Chondrocyte (in vitro differentiated cells): ENCODE measurements at places on chromosomes 4 and X.

DNA sequence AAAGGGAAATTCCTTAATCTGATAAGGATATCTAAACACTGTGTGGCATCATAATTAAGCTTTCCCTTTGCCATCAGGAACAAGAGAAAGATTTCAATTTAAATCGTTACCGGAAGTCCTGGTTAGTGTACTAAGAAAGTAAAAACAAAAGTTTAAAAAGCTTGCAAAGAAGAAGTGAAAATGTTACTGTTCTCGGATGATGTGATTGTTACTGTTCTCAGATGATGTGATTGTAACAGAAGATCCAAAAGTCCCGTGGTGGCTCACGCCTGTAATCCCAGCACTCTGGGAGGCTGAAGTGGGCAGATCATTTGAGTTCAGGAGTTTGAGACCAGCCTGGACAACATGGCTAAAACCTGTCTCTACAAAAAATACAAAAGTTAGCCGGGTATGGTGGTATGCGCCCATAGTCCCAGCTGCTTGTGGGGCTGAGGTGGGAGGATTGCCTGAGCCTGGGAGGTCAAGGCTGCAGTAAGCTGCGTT is 62.5 kb downstream of the RGS12 start:
- H3K36me3 ChIP-seq: peaks cover 2% of the 10 kb centered on the region
- no peaks in the 10 kb centered on the region for H3K27me3 ChIP-seq
- H3K4me1 ChIP-seq: no peaks in the 10 kb centered on the region
- no peak overlapping the region for H3K27ac ChIP-seq

DNA sequence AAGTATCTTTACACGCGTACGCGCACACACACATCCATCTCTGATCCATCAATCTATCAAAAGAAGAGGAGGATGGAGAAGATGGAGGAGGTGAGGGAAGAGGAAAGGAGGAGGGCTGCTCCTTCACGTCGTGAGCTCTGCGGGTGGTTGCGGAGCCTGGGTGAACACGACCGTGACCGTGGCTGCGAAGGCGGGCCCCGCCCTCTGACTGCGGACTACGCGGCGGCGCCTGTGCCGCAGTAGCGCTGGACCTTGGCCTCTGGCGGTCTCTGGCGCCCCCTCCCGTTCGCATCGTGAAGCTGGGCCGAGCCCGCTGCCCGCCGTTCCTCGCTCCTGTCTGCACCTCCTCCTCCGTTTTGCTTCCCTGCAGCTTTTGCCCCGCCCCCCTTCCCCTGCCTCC is 37.7 kb upstream of the ARAF start:
- no peaks in the 10 kb centered on the region for H3K36me3 ChIP-seq
- peaks cover 3% of the 10 kb centered on the region for H3K4me1 ChIP-seq
- H3K27ac ChIP-seq: peak overlapping the region; percentile 43

DNA sequence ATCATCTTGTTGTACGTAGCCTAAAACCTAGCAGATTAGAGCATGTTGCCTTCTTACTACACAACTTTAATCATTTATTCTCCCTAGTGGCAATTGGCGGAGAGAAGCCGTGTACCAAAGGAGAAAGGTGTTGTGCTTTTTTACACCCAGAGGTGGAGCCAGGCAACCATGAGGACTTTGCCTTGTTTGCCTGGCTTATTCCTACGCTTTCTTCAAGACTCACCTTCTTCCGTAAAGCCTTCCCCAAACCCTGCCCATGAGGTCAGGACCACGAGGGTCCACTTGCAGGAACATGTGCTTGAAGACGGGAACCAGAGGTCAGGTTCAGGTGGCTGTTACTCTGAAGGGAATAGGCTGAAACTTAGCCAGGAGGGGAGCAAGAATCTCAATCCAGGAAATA is 290.5 kb downstream of the RAB28 start:
- no peak for DNase-seq
- H3K27ac ChIP-seq: no peak overlapping the region
- no peaks in the 10 kb centered on the region for H3K36me3 ChIP-seq
- no peaks in the 10 kb centered on the region for H3K4me1 ChIP-seq

DNA sequence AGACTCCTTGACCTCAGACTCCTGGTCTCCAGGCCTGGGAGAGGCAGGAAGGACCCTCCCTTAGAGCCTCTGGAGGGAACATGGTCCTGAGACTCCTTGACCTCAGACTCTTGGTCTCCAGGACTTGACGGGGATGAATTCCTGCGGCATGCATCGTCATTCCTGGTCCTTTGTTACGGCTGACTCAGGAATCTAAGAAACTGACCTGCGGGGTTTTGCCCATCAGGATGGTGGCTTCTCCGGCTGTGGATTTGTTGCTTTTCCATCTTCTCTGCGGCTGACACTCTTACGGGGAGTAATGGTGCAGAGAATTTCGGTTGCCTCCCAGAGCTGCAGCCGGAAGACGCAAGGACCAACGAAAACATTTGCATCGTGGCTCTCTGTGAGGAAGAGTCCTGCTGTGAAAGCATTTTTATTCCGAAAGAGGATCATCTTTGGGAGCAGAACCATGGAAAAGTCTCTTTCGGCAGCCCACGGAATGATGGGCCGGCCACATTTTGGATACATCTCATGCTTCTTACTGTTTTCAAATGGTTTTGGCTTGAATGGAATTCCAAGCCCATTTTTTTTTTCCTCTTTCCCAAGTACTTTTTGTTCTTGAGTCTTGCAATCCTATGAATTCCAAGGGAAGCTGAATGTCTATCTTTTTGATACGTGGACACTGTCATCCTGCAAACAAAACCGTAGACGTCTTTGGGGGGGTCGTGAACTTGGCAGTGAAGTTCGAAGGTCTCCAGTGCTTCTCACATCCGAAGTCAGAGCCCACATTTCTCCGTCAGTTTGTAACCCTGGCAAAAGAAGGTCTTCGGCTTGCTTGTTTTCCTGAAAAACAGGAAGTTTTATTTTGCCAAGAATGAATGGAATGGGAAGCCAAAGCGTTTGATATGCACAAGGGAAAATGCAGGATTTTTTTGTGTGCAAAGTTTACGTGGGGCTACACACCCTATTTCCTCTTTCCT is 36.5 kb downstream of the SHOX start:
- no peak overlapping the region for H3K27ac ChIP-seq
- no peak overlapping the region for H3K4me3 ChIP-seq
- peaks cover 6% of the 10 kb centered on the region for H3K4me1 ChIP-seq
- DNase-seq: no peak

DNA sequence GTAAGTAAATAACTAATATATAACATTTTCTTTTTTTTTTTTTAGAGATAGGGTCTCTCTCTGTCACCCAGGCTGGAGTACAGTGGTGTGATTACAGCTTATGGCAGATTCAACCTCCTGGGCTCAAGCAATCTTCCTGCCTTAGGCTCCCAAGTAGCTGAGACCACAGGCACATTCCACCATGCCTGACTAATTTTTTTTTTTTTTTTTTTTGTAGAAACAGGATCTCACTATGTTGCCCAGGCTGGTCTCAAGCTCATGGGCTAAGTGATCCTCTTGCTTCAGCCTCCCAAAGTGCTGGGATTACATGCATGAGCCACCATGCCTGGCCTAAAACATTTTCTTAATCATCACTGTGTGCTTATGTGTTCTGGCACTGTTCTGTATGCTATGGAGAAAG is 32.8 kb downstream of the MGARP start:
- H3K27me3 ChIP-seq: no peaks in the 10 kb centered on the region
- peak overlapping the region; percentile 17 for H3K27ac ChIP-seq
- H3K36me3 ChIP-seq: no peaks in the 10 kb centered on the region
- no peak for DNase-seq
